Right ventricle myocardium superior (tissue), 1 donor: ENCODE measurements at places on chromosomes 13 and 19.

DNA sequence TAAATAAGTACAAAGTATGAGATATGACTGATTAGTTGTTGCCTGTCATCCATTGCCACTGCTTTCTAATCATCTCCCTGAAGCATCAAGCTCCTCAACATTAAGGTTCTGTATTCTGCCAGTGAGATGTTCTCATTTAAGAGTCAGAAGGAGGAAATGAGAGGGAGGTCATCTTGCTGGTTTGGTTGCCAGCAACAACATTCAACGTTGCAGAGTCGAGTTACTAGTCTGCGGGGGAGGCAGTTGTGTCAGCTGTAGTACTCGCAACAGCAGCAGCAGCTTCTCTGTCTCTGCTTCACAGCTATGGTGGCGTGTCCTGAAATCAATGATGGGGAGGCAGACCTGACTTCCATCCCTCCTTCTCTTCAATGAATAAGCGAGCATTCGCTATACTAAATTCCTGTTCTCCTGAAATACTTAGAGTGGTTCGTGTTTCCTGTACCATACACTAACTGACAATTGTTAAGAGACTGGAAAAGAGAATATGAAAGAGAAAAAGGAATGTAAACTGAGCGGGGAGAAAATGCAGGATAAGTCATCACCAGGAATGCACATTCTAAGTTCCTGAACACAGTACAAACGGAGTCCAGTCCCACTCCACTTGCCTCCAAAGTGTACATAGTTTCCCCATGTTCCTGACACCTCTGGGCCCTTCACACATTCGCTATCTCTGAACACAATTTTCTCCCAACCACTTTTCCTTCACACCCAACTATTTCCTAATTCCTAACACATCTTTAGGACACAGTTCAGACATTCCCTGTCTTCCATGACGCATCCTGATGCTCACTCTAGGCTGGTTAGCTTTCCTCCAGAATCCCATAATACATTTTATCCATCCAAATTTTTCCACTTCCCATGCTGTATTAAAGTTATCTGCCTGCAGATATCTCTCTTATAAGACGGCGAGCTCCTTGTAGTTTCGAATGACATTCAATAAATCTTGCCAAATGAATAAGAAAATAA is 263.0 kb downstream of the KLF12 start:
- no peak for DNase-seq

GRCh38 chr19:45577111-45577905 is 7.3 kb downstream of the OPA3 start:
- peak; percentile 64 for DNase-seq

DNA sequence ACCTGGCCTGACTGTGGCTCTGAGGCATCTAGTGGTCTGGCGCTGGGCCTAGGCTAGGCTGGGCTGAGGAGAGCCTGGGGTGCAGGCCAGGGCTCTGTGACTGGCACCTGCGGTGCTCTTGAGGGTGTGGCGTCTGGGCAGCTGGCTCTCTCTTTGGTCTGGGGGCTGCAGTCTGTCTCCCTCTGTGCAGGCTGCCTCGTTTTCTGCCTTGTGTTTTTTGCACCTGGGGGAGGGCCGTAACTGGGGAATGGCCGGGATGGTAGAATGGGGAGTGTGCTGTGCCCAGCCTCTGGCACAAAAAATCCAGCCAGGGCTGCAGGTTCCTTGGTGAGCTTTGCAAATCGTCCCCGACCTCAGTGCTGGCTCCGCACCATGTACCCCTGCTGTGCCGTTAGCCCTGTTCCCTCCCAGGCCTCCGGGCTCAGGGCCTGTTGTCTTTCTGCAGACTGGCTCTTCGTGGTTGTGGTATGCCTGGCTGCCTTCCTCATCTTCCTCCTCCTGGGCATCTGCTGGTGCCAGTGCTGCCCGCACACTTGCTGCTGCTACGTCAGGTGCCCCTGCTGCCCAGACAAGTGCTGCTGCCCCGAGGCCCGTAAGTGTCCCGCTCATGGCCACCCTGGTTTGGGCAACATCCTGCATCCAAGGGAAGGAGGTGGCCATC is 6.5 kb upstream of the USF2 start:
- no peak for DNase-seq

DNA sequence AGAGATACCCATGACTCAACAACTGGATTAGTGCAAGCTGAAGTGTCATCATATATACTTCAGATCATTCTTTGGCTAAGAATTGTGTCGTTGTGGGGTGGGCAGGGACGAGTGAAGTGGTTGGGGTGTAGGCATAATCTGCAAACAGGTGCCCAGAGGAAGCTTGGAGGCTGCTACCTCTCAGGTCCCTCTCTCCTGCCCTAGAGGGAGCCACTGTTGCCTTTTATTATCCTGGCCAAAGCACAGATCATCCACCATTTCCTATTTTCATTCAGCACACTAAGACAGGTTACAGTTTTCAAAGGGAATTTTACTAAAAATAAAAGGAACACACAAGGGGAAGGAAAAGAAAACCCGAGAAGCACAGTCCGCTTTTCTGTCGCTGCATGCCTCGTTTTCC is 126.6 kb downstream of the HS6ST3 start:
- no peak for DNase-seq

GRCh38 chr19:45068041-45068440 is 8.2 kb downstream of the ZNF296 start:
- no peak for DNase-seq

- no peak for DNase-seq
Measured at GRCh38 chr13:60162096-60162495, 1.6 kb downstream of the DIAPH3 start.

- DNase-seq = no peak
Measured at GRCh38 chr19:43409415-43409814, 5.3 kb upstream of the TEX101 start.

- DNase-seq = no peak
Measured at GRCh38 chr19:54136086-54136863, 1.3 kb upstream of the CNOT3 start.

DNA sequence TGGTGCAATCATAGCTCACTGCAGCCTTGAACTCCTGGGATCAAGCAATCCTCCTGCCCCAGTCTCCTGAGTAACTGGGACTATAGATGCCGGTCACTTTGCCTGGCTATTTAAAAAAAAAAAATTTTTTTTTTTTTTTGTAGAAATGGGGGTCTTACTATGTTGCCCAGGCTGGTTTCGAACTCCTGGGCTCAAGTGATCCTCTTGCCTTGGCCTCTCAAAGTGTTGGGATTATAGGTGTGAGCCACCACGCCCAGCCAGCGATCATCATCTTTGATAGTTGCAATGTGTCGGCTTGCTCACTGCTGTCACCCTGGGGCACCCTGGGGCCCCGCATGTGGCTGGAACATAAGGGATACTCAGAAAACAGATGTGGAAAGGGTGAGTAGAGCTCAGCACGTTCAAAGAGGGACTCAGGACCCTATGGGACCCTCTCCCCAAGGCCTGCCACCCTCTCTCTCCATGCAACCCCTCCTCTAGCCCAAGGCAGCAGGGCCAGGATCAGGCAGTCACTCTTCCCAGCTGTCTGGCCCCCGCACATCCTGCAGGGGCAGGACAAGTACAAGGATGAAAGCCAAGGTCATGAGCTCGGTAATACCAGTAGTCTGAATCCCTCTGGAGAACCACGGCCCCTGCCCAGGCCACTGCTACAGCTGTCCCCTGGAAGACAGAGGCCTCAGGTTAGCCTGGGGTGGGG is 6.5 kb upstream of the CCL25 start:
- DNase-seq = no peak

GRCh38 chr19:1182727-1183126 is 8.7 kb upstream of the SBNO2 start:
- no peak for DNase-seq

DNA sequence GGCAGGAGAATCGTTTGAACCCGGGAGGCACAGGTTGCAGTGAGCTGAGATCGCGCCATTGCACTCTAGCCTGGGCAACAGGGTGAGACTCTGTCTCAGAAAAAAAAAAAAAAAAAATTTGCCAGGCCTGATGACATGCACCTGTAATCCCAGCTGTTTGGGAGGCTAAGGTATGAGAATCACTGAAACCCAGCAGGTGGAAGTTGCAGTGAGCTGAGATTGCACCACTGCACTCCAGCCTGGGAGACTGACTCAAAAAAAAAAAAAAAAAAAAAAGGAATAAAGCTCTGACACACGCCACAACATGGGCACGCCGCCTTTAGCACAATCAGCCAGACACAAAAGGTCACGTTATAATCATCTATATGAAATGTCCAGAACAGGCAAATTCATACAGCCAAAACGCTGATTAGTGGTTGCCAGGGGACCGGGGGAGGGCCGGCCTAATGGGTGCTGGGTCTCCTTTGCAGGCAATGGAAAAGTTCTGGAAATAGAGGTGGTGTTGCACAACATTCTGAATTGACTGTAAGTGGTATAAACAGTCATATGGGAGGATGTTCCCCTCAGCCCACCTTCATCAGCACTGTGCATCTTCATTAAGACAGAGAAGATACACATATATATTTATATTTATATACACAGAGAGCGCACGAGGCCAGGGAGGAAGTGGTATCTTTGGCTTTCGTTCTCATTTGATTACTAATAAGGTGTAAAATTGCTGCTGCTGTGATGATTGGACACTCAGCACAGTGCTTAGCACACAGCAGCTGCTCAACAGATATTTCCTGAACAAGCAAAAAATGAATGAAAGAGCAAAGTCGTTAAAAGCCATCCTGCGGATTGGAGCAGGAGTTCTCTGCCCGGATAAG is 3.8 kb downstream of the HSPBP1 start:
- DNase-seq = no peak
